ENCODE measurements at places on chromosomes 1 and 21.

GRCh38 chr1:7553042-7553690 lies 217.9 kb upstream of the VAMP3 start:
- DNase-seq = no peak

GRCh38 chr1:51631747-51632146 lies 14.9 kb downstream of the OSBPL9 start:
- DNase-seq = no peak

GRCh38 chr1:17523321-17524041 lies 16.0 kb upstream of the ARHGEF10L start:
- no peak for DNase-seq

DNA sequence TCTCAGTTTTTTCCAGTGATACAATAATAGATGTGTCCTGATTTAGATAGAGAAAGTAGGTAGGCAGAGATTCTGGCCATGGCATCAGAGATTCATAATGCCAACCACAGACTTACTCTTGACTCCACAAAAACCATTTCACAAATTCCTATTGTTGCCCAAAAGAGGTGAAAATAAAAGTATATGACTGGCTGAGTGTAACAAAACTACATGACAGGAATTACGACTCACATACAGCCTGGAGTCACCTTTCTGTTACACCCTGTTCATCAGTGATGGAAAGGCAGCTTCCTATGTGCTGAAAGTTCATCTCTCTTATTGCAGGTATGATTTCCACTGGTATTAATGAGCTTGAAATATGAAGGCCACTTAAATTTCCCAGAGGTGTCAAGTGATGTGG lies 72.3 kb downstream of the MPZL1 start:
- no peak for DNase-seq

- DNase-seq = no peak
Observed at GRCh38 chr21:33643658-33644311, 1.5 kb downstream of the ITSN1 start.

DNA sequence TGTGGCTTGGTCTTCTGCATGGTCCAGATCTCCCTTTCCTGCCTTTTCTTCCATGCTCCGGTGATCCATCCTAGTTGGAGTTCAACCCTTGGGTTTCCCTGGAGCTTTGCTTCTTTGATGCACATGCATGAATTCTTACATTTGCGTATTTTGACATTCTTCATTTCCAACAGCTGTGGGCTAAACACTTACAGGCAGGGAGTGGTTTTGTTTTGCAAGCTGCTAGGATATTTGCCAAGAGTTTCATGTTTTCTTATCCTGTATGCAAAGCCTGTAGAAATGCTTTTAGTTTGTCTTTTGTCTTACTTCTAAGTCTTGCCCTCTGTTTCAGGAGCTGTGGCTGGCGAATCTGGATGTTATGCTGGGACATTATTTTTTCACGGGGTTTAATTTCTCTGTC lies 90.3 kb upstream of the PAXBP1 start:
- no peak for DNase-seq

- no peak for DNase-seq
Observed at GRCh38 chr1:40848530-40849189, 13.5 kb downstream of the CITED4 start.

DNA sequence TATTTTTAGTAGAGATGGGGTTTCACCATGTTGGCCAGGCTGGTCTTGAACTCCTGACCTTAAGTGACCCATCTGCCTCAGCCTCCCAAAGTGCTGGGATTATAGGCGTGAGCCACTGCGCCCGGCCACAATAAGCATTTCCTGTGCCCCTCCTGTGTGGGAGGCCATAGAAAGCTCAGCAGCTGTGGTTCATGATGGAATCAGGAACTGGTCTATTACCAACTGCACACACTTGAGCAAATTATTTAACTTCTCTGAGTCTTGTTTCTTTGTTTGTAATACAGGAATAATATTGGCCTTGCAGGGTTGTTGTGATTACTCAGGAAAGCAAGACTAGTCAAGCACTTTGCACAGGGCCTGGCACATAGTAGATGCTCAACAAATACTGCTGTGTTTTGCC lies 15.0 kb downstream of the RHBG start:
- no peak for DNase-seq

GRCh38 chr1:110281363-110282290 lies 57.5 kb upstream of the RBM15 start:
- no peak for DNase-seq

DNA sequence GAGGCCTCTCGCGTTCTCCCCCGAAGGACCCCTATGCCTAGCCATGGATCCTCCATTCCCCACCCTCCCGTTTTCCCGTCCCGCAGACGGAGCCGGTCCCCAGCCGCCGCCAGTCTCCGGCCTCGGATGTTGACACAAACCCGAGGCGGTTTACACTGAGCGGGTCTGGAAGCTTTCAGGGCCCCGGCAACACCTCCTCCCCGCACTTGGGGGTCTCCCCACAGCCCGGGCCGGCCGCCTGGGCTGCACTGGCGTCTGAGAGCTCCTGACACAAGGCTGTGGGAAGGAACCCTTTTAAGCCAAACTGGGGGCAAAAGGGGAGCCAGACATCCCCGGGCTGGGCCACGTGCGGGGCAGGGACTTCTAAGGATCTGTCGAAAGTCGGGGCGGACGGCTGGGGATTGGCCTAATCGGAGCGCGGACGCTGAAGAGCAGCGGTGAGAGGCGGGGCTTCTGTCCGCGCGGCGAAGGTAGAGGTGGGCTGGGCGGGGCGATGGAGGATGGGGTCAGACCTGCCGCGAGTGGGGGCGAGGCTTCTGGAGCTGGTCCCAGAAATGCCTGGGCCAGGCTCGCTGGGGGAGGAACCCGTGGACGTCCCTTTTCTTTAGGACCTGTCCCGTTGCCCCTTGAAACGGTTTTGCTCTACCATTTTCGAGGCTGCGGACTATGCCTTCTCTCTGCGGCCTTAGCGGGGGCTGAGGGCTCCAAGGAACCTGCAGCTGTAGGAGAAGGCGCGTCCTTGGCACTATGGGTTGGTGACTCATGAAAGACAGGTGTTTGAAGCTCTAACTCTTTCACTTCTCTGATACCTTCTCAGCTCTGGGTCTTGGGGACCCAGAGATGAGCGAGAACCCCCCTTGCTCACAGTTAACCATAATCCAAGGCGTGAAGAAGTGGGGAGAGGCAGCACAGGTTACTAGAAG lies 1.2 kb upstream of the HPCAL4 start:
- DNase-seq = peak; percentile 53

GRCh38 chr1:39781349-39781715 lies 7.3 kb downstream of the BMP8B start:
- DNase-seq = no peak

DNA sequence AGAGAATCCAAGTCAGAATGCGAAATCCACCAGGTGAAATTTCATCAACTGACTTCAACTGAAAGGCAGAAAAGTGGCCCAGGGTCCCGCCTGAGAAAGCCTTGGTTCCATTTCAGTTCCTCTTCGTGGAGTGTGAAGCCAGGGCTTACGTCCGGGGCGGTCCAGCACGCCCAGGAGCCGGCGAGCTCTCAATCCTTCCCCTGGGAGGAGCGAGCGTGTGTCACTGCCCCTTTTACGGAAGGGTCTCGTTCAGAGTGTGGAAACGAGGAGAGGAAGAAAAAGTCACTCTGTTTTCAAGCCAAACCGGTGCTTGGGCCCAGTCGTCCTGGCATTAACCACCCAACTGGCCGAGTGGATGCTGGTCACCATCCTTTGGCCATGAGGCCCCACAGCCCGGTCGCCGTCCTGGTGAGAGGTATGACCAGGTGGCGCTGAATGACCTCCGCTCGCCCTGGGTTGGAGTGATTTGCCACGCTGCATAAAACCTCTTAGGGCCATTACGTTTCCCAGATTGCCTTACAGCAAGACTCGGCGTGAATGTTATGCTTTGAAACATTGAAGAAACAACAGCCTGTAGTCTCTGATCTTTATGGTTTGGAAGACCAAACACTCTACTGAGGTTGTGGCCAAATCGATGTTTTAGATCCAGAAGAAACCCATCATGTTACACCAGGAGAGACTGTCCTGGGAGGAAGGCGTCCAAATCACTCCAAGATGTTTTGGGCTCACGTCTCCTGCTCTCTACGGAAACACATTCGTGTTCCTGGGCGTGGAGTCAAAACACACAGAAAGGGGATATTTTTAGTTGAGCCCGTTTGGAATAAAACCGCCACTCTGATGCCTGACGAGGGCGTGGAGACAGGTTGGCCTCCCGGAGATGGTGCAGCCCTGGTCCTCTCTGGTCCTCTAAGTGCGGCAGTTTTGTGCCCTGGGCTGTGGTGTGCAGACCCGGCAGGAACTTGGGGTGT lies 93.6 kb upstream of the ACTRT2 start:
- no peak for DNase-seq

- DNase-seq = no peak
Observed at GRCh38 chr1:222843469-222844410, 28.9 kb downstream of the DISP1 start.

DNA sequence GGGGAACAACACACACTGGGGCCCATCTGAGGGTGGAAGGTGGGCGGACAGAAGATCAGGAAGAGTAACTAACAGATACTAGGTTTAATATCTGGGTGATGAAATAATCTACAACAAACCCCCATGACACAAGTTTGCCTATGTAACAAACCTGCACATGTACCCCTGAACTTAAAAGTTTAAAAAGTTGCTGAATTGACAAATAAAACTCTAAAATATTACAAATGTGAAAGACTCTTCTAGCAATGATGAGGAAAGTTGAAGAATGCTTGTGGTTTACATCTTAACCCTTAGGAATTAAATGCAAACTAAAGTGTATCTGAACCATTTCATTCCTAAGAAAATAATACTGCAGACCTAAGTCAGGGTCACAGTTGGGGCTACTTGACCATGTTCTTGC lies 525.6 kb upstream of the CAMK1G start:
- no peak for DNase-seq

GRCh38 chr1:81165963-81166362 lies 634.8 kb upstream of the ADGRL2 start:
- DNase-seq = no peak

DNA sequence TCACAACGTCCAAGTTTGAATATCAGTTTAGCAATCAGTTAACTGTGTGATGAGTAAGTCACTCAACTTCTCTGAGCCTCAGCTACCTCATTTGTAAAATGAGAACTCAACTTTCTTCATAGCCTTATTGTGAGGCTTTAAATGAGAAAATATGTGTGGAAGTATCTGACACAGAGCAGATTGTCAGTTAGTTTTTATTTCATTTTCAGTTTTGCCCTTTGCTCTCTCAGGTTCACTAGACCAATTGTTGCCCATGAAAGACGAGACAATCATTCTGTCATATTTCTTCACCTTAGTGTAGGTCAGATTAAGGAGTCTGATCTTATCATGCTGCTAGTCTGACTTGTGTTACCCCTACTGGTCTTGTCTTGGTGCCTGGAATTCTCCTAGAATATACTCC lies 232.8 kb upstream of the PTBP2 start:
- no peak for DNase-seq

DNA sequence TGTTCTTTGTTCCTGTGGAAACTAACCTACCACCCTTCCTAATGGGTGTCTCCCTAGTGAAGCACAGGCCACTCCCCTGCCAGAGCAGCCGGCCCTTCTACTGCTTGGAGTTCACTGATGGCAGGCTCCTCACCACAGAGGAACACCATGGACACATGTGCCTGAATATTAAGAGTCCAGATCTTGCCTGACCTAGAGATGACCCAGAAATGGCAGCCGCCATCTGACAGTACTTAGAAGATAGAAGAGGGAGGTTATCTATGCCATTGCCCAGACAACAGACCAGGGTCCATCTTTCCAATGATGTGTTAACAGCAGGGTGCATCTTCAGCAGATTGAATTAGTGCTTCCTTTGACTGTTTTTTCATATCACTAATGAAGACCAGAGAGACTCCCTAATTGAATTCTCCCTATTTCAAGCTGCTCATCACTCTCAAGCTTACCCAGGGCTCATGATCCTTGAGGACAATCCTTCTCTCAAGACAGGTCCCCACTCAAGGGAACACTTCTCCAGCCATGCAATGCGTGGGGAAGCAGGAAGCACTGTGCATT lies 59.8 kb downstream of the PLEKHA6 start:
- DNase-seq = no peak

Data from CD4-positive, alpha-beta T cell treated with Interleukin-17A for 1 hour (primary cell).